HepG2 (cell line): ENCODE measurements at places on chromosomes 7 and 10. TPM values are rescaled to one million over a fixed set of nuclear protein-coding genes. Genes with fewer than 3 reads are reported as not detected.

Gene NME8
- not detected in 2 replicates for total RNA-seq

Gene FAM171A1
- 17.8 and 21.5 TPM in 2 replicates for total RNA-seq

DNA sequence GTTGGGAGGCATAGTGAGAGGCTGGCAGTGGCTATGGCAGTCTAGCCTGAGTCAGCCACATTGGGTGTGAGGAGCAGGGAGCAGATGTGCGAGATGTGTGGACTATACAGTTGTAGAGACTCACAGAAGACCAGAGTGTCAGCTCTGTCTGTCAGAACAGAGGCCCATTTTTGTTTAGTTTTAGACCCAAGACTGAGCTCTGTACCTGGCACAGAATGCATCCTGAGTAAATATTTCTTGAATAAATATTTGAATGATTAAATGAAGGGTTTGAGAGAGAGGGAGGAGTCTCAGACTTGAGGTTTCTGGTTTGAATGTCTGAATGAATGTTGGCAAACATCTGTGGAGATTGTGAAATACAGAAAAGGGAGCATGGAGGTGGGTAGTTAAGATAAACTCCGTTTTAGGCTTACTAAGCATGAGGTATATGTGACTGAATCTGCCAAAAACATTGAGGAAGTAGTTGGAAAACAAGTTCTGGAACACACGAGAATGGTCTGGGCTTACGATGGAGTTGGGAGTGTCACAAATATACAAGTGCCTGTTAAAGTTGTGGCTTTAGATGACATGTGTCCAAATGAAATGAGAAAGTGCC, 3.6 kb downstream of the SEC23IP start:
- H3K27me3 ChIP-seq: no peaks in the 10 kb centered on the region; the same call in 2 of the 3 replicates
- H3K4me1 ChIP-seq: peaks cover 80% of the 10 kb centered on the region
- DNase-seq: peak; percentile 91
- peaks cover 18% of the 10 kb centered on the region for H3K36me3 ChIP-seq
- H3K27ac ChIP-seq: peak overlapping the region; percentile 69

DNA sequence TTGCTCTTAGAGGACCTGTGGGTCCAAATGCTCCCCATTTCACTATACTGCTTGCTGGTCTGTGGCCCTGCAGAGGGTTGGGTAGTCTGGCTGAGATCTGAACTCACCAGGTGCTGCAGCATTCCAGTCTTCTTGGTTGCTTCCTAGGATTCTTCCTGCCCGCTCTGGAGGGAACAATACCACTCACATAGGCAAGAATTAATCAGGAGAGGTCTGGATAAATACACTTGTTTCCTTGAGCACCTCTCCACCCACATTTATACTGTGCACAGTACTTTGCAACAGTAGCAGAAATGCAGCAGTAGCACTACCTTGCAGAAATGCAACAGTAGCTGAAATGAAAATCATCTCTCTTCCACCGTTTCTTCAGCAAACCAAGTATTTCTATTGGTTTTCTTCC, 125.3 kb downstream of the INSYN2A start:
- H3K27me3 ChIP-seq: no peaks in the 10 kb centered on the region
- H3K36me3 ChIP-seq: peaks cover 10% of the 10 kb centered on the region
- H3K4me1 ChIP-seq: no peaks in the 10 kb centered on the region
- DNase-seq: no peak
- no peak overlapping the region for H3K27ac ChIP-seq

GRCh38 chr7:98027342-98028033, 37.5 kb upstream of the OCM2 start:
- H3K36me3 ChIP-seq: no peaks in the 10 kb centered on the region
- peak; percentile 39 for DNase-seq
- no peaks in the 10 kb centered on the region for H3K4me1 ChIP-seq
- peaks cover 2% of the 10 kb centered on the region; the same call in 1 of the 2 replicates for H3K27me3 ChIP-seq
